ENCODE measurements at places on chromosomes 3 and 15. TPM values are rescaled to one million over a fixed set of nuclear protein-coding genes. Genes with fewer than 3 reads are reported as not detected.

GRCh38 chr3:152269831-152270734 is 1.4 kb downstream of the MBNL1 start:
- DNase-seq, result no peak

The UQCC5 gene
- total RNA-seq, result 8.8 TPM

The FBXO40 gene
- total RNA-seq, result not detected

DNA sequence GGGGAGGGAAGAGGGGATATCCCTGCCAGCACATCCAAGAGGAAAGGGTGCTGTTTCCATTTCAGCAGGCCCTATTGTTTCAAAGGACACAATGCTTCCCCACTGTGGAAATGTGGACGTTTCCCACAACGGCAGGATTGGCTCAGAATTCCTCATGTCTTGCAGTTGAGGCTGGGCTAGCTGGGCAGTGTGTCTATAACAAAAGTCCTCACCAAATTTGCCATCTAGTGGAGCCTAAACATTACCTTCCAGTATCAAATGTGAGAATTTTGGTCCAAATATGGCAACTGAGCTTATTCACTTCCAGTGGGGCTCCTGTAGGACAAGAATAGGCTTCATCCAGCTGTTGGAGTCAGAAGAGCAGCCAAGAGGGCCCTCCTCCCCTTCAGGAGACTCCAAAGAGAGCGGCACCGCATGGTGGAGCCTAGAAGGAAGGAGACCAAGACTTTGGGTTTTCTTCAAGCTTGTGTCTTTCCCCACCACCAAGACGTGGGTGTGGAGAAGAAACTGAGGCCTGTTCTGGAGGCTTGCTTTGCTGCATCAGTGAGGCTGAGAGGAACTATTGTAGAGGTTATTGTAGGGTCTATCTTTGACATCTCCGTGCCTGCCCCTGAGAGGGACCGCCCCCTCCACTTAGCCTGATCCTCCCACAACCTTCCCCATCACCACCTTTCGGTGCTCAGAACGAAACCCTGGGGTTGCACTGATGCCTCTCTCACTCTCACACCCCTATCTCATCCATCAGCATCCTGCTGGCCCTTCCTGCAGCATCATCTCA is 45.3 kb upstream of the SLCO2A1 start:
- no peak for DNase-seq

- DNase-seq, result no peak
These were observed 12.0 kb upstream of the C3orf80 start for GRCh38 chr3:160213191-160213590.

- no peak for DNase-seq
These were observed at the start of gene MRAS for GRCh38 chr3:138347960-138348753. Gene MRAS, plus strand, starts transcription at chr3:138348579. Its CDS starts 24,305 bp downstream, at chr3:138372884.

- DNase-seq, result no peak
These were observed 81.7 kb downstream of the ZNF609 start for GRCh38 chr15:64542091-64542490.

DNA sequence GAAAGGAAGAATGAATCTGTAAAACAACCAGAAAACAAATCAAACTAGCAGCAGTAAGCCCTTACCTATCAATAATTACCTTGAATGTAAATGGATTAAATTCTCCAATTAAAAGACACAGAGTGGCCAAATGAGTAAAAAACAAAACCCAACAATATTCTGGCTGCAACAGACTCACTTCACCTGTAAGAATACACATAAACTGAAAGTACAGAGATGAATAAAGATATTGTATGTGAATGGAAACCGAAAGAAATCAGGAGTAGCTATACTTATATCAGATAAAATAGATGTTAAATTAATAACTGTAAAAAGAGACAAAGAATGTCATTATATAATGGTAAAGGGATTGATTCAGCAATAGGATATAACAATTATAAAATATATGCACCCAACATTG is 514.5 kb upstream of the DPPA4 start:
- no peak for DNase-seq

GRCh38 chr3:12627370-12627769 is 36.5 kb downstream of the RAF1 start:
- no peak for DNase-seq

DNA sequence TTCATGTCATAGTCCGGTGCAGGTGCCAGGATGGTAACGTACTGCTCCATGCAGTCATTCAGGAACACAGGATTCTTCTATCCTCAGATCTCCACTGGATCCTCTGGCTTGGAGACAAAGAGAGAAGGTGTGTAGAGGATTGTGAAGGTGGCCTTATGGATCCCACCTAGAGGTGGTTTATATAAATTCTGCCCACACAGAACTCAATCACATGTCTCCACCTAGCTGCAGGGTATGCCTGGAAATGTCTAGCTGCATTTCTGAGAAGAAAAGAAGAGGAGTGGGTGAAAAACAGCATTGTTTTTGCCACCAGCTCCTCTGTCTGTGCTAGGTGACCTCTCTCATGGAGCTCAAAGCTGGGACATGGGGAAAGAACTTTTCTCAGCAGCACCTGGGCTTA is 478.7 kb downstream of the PDCD6IP start:
- DNase-seq, result no peak

DNA sequence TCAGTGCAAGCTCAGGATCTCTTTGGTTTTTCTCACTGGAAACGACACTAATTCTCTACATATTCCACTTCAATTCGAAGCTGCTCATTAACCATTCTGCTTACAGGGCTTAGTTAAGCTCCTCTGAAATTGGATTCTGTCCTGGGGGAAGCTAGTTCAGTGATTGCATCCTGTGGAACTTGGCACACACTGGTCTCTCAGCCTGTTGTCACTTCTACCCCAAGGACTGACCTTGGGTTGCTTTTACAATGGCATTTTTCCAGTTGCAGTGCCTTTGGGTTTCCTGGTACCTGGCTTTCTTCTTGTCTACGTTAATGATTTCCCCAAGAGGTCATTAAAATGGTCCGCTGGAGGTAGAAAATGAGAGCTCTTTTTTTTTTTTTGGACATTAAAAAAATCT is 33.3 kb upstream of the GABRB3 start:
- DNase-seq, result no peak

GRCh38 chr3:18189282-18190050 is 235.7 kb downstream of the SATB1 start:
- DNase-seq, result no peak

DNA sequence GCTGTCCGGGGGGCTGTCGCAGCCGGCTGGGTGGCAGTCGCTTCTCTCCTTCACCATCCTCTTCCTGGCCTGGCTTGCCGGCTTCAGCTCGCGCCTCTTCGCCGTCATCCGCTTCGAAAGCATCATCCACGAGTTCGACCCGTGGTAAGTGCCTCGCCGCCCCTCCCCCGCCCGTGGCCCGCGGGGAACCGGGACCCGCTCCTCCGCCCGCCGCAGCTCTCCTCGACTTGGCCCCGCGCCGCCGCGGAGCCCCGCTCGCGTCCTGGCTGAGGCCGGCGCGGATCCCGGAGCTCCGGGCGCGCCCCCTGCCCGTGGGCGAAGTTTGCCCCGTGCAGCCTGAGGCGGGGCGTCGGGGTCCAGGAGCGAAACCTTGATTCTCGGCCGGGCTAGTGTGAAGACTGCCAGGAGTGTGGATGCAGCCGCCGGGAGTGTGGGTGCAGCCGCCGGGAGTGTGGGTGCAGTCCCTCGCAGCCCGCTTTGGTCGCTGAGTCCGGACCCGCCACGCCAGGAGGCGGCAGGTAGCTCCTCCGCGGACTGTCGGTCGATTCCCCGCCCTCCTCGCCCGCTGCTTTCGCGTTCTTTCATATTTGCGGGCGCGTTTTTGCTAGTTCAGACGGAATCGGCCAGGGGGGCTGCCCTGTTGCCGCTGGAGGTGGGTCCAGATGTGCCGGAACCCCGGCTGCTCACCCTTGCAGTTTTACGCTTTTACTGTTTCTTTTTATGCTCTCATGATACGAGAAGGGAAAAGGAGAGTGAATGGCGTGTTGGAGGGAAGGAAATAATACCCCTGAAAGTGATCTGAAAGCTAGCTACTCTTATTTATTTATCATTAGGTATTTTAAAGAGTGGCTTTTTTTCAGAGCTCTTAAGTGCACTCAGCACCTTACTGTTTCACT is 692 bp downstream of the STT3B start:
- DNase-seq, result no peak

DNA sequence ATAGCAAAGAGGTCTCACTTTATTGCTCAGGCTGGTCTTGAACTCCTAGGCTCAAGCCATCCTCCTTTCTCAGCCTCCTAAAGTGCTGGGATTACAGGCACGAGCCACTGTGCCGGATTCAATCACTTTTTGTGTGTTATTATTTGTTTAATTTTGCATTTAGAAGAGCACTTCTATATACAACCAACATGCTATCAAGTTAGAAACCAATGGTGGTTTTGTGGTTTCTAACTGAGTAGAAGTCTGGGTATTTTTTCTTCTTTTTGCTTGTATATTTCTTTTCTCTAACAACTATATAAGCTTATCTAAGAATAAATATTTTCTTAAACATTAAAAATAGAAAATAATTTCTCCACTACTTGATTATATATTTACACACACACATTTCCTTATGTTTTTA is 86.7 kb downstream of the PEAK1 start:
- no peak for DNase-seq

- no peak for DNase-seq
These were observed 74.6 kb upstream of the ACAD9 start for GRCh38 chr3:128804811-128805155.

The SPESP1 gene
- total RNA-seq, result 3.1 TPM

The CHDH gene
- total RNA-seq, result 0.99 TPM

The PTX3 gene
- 2.1 TPM for total RNA-seq

- no peak for DNase-seq
These were observed 116.6 kb downstream of the TRIM42 start for GRCh38 chr3:140794507-140794906.

The SPCS1 gene
- total RNA-seq, result 89.8 TPM
